ENCODE measurements at places on chromosomes 4 and X.

DNA sequence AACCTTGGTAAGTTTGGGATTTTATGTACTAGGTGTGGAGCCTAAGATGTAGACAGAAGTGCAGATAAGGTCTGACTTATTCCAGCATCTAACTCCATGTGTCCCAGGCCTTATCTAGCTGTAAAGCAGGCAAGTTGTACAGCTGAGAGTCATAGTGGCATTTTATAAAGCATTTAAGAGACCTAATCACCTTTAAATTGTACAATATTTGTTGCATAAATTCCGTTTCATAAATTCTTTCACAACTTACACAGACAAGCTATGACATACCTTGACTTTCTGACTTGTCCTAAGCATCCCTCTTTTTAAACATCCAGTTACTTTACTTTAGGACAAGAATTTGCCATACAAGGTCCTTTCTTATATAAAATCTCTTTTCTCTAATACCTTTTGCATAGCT is 11.0 kb downstream of the SYAP1 start:
- no peak for DNase-seq

DNA sequence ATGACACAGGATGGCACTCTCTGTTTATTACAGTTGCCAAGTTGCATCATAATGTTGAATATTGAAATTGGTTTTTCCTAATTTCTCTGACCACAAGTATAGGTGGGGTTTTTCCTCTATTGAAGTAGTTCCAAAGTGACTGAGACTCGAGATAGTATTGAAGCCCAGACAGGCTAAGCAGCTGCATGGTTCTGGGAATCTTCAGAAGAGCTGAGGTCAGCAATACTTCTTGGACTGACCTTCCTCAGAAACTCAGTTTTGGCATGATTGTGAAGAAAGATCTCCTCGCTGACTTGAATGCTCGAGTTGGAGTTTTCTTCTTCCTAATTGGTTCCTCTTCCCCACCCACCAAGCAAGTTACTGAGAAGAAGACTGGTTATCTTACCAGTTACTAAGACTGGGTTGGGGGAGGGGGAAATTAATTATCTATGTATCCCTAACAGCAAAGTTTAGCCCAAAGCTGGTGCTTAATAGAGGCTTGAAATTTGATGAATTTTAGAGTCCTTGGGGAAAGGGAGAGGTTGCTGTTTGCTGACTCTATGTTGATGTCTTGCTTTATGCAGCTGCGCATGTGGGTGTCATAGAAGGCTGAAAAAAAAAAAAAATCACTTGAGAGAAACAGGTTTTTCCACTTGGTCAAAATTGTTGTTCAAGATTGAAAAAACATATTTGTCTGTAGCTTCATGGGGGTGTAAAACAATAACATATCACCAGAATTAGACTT is 91.1 kb downstream of the P2RY10 start:
- no peak for DNase-seq

DNA sequence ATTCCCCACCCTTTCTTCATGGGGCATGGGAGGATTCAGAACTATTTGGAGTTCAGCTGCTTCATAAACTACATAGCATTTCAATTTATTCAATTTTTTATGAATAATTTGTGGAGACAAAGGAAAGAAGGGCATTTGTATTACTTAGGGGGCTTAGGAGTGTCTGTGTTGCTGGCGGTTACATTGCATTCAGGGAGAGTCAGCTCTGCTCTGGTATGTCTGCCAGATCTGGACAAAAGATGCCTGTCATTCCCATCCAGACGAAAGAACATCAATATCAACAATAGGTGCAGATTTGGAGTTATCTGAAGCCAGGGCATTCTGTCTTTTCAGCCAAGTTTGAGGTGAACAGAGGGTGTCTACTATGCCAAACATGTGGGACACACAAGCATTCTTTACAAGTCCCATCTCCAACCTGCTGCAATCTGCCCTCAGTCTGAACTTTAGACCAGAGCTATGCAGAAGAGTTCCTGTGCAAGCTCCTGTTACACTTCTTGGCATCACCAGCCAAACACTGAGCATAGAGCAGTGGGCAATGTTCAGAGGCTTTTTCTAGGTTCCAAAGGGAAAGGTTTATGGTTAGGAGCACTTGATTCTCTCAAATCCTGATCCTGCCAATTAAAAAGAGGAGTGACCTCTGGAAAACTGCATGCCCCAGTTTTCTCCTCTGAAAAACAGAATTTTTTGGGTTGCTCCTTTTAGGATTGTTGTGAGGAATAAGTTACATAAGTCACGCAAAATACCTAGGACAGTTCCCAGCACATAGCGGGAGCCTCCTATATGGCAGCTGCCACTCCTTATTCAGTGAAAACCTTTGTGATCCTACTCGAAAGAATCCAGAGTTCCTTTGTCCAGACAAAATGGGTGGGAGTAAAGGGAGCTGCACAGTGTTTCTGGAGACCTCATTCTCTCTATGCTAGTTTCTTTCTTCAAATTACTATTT is 719.5 kb upstream of the SLIT2 start:
- no peak for DNase-seq

DNA sequence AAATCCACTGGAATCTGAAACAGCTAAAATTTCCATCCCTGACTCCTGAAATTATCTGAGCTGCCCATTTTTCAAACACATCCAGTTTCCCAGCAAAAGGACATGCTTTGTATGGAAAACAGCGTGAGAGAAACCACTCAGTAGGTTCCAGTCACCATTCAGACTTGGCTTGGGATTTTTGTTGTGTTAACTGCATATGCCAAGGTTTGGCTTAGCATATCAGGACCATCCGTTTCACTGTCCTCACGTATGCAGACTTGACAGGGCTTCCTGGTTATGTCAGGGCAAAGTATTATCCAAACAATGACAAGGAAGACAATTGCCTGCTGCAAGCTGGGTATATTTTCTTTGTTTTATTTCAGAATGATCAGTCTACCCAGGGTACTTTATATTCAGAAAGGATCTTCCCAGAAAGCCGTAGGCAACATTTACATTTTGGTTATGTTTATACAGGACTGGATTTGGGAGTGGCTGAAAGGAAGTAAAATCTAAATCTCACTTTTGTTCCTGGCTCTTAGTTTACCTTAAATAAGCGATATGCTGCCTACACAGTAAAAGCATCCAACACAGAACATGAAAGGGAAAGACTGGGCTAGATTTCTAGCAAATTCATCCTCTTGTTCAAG is 41.3 kb upstream of the CCKAR start:
- DNase-seq = no peak

- DNase-seq = no peak
Measured at GRCh38 chr4:989722-990471, 3.1 kb downstream of the IDUA start.

- DNase-seq = no peak
Measured at GRCh38 chr4:71338846-71339593, at the start of gene SLC4A4. Gene SLC4A4 (plus strand): TSS chr4:71339020.

DNA sequence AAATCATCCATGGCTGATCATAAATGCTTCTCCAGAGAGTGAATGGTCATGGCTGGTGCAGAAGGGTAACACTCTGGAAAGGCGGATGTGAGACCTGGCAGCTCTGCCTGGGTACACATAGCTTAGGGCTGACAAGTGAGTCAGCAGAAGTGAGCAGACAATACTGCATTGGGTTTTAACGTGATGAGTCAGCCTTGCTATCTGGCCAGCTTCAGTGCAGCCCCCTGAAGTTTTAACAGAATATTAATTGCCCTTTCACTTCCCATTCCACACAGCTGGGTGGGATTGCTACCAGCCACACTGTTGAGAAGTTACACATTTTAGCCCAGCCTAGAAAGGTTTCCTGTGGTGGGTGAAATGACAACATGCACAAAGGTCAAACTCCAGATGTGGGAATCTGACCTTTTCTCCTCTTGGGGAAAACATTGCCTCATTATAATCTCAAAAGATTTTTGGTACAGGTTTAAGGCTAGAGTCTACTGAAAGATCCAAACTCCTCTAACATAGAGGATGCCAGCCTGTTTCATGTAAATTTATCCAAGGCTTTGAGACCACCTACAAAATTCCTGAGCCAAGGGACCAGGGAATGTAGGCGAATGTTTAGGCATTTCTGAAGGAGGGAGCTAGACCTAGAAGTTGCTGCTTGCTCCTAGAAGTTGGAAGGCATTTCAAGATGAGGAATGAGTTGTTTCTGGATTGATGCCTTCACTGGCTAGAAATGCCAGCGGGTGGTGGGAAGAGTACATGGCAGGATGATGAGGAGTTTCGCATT is 230.3 kb upstream of the PGRMC2 start:
- DNase-seq = peak; percentile 98

DNA sequence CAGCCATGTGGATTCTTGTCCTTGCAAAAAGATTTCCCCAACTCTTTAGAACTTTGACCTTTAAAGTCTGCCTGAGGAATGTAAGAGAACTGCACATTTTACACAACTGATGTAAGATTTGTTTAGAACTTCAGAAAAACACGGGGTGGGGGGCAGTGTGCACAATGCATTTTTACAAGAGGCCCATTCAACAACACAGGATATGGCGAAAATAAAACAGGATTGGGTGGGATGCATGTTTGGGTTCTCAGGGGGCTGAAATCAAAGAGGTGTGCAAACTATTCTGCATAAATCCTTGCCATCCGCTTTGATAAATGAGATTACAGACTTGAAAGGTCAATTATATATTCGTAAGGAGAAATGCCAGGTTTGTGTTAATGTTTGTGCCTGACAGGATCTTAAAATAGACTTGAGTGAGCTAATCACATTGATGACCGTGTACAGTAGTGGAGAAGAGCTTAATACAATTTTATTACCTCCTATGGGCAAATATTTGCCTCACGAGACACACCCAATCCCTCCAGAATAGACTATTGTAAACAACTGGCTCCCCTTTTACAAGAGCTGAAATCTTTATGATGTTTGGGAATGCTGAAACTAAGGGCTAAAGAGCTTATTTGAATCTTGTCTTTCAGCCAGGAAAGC is 184.1 kb upstream of the LEF1 start:
- DNase-seq = no peak

DNA sequence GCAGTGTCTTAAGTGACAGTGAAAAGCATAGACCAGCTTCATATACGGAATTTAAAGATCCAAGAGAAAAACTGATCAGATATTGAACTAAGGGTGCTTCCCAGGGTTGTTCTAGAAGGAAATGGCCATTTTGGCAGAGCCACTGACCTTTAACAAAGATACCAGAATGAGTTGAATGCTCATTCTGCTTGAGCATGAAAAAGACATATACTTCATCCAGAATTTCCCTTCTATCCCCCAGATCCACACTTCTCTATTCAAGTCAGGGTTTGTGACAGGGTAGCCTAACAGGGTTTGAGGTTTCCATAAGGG is 45.6 kb upstream of the FAM9C start:
- no peak for DNase-seq

DNA sequence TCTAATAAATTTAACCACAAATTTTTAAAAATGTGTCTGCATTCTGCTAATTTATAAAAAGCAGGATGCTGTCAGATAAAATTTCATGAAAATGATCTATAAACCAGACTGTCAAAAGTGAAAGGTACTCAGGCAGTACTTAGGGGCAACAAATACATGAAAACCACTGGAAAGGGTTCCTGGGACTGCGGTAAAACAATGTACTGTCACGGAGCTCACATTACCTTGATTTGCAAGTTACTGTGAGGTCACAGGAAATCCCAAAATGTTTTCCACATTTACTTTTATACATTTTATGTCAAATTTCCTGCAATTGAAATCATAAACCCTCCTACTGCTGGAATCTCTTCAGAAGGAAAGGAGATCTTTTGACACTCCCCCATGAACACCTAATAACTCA is 45.3 kb downstream of the SHISA3 start:
- no peak for DNase-seq

DNA sequence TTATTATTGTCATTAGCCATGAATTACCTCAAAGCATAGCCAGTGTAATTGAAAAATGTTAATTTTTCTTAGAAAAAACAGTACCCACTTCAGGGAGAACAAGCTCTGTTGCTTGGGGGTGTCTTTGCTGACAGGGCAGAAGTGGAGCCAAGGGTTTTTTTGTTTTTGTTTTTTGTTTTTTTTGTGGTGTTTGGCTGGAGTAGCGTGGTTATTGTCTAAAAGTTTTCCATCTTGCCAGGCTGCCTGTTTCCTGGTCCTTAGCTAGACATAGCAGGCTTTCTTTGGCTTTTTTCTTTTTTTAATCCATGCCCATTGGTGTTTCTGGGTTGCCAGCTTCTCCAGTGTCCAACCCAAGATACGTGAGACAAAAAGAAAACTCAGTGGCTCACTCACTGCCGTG is 61.5 kb downstream of the CASP3 start:
- no peak for DNase-seq

DNA sequence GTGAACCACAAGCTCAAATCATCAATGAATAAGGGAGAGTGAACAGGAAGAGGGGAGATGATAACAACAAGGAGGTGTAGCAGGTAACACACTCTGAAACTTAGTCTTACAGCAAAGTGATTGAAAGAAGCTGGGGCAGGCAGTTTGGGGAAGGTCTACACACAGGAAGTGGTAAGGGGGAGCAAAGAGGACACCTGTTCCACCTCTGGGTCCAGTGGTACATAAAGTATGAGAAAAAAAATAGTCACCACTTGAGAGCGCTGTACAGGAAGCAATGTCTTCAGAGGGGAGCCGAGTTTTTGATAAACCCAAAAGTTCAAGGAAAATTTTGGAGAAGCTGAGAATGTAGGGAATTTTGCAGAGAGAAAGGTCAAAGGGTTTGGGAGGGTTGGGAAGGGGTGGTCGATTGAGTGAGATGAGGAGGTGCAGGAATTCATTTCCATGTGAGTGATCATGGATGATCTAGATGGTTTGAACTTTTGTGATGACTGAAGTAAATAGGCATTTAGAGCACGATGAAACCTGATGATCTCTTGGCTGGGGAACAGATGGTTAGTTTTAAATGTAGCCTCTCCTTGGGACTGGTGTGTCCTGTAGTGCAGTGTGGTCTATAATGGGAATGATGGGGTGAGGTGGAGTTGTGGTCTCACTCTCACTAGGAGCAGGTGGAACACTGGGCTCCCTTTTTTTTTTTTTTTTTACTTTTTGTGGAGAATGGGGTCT is 142.0 kb downstream of the RBMX2 start:
- no peak for DNase-seq

GRCh38 chr4:182918044-182918607 is 940 bp upstream of the DCTD start:
- no peak for DNase-seq

DNA sequence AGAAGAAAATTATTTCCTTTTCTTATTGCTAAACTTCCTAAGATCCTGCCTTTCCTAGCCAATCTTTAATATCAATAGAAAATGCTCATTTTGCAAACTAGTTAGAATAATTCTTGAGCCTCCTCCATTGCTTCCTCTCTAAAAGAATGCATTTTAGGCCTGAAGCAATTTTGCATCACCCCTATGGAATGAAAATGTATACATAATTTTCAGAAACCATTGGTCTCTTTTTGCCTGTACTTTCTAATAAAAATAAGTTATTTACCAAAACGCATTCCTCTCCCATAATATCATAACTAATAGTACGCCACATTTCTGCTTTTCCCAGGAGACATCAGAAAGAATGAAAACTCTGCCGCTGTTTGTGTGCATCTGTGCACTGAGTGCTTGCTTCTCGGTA is 1.7 kb downstream of the MUC7 start:
- no peak for DNase-seq

- no peak for DNase-seq
Measured at GRCh38 chr4:179747218-179747910, 2305.1 kb upstream of the AGA start.

DNA sequence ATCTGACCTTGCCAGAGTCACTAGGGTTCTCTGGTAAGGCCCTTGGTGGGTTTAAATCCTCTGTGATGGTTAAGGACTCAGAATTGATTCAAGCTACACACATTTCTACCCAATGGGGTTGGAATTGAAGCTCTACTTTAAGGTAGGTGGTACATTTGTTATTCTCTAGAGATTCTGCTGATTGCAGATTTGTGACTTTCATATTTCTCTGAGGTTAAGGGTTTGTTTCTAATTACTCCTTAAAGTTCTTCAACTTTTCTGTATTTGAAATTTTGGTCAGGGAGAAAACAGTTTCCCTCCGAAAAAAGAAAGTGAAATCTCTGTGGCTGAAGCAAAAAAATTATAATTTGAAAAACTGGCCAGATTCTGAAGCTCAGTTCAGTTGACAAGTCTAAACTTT is 25.8 kb upstream of the USP46 start:
- DNase-seq = no peak

Measured in fibroblast of the conjunctiva (primary cell).